NCI-H1436 treated with DMSO at 0.1 percent for 48 hours (cell line): ENCODE measurements at places on chromosomes 12 and 14.

GRCh38 chr12:6828781-6829535, 751 bp downstream of the P3H3 start:
- DNase-seq, result no peak

GRCh38 chr12:52600941-52601481, at the start of gene KRT72:
TSS of gene KRT72 (minus strand) at chr12:52601463. CDS start at chr12:52601452, 11 bp downstream.
- no peak for DNase-seq

- no peak for DNase-seq
These were observed 825.2 kb downstream of the AACS start for GRCh38 chr12:125890366-125890905.

DNA sequence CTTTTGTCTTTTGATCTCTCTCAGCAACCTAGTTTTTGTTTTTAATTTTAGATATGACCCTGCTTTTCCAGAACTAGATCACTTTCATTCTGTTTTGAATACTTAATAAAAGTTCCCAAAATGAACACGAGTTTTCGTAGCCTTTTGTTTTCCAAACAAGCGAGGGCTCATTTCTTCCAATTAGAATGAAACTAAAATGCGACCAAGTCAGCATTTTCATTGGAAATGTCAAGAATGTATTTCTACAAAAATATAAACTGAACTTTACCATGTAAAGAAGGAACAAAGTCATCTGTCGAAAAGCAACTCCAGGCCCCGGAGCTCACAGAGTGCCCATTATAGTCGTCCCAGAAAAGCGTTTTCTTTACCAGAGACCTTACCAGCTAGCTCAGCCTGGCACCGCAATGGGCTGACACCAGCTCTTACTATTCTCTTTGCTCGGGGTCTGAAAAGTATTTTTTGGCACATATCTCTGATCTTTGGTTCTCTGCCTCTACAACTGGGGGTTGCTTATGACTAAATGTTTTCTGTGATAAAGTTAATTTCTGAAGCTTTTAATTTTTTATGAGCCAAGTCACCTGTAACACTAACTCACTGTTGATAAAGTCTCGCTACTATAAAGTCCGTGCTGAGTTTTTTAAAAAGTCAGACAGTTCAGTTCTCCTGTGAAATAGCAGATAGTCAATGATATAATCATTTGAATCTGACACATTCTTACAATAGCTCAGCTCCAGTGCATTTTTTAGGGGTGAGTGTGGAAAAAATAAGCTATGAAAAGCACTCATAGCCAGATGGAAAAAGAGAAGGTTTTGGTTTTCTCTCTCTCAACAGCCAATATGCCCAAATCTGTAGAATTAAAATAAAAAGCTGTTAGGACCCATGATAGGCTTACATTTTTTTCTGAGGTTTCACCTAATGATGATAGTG, 43.4 kb downstream of the SAMD4A start:
- DNase-seq, result no peak

DNA sequence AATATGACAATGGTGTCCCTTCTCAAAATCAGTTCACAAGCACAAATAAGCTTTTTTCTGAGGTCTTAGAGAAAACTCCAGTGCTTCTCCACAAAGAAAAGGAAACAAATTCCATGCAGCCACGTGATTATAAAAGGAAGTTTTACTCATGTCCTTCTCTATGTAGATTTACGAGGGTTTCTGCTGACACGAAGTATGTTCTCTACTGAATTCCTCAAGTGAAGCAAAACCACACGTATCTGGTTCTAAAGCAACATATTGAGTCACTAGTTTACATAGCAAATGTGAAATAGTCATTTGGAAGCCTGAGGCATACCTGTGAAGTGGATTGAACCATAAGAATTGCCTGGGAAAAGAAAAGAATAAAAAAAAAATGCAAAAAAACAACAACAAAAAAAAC, 31.9 kb downstream of the BMP4 start:
- DNase-seq, result no peak

- DNase-seq, result no peak
These were observed 9.6 kb downstream of the ARF3 start for GRCh38 chr12:48947727-48948126.

DNA sequence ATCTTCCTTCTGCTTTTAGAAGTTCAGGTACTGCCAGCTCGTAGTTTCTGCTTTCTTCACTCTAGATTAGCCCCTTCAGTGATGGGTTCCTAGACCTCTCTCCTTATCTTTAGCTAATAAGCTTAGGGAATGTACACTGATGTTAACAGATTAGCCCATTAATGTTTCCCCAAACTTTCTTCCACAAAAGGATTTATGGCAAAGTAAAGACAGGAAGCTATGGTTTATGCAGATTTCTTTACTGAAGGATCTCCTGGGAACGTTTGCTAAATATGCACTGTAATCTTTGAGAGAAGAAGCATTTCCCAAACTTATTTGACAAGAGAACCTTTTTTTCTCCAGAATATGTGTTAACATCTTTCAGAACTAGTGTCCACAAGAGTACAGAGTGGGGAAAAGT, 4.2 kb downstream of the SOCS4 start:
- DNase-seq, result no peak

GRCh38 chr12:40202095-40203059, 22.4 kb upstream of the LRRK2 start:
- DNase-seq, result no peak

GRCh38 chr12:113874999-113875561, 91.0 kb downstream of the RBM19 start:
- no peak for DNase-seq

DNA sequence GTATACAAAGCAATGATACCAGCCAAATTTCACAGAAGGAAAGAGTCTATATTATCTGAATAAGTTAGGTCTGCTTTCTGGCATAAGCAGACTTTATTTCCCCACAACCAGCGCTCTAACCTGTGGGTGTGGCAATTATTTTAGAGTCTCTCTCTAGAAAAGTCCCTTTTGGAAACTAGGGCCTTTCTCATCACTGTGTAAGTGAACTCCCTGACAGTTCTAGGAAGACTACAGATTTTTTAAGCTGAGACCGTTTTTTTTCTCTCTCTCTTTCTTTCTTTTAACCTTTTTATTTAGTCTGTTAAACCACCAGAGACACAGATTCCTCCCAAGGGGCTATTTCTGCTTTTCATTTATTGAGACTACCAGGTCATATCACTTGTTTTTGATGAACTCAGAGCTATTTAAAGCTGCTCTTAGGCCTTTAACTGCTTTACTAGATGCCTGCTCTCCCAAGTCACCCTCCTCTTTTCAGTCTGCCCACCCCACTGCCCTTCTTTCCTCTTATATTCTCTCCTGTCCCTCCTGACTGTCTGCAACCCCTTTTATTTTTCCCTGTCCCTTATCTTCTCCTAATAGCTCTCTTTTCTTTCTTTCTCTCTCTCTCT, 69.2 kb upstream of the ARHGAP5 start:
- DNase-seq, result no peak

DNA sequence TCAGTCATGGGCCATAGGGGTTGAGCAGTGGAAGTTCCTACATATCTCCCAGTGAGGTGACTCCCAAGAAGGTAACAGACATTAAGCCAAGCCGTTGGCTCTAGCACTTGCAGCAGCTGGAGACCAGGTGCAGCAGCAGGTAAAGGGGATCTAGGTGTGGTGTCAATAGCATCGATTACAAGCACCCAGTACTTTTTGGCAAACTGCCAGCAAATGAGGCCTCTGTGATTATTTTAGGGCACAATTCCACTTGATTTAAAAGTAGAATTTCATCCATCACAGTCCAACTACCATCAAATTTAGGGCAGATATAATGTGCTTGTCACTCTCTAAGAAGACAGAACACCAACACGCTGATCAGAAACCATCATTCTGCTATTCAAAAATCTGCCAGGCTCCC, 224.1 kb upstream of the EGLN3 start:
- DNase-seq, result no peak

GRCh38 chr12:15488481-15488880, 166.2 kb downstream of the PTPRO start:
- DNase-seq, result no peak

- no peak for DNase-seq
These were observed 407.0 kb downstream of the MED13L start for GRCh38 chr12:115870510-115870909.

DNA sequence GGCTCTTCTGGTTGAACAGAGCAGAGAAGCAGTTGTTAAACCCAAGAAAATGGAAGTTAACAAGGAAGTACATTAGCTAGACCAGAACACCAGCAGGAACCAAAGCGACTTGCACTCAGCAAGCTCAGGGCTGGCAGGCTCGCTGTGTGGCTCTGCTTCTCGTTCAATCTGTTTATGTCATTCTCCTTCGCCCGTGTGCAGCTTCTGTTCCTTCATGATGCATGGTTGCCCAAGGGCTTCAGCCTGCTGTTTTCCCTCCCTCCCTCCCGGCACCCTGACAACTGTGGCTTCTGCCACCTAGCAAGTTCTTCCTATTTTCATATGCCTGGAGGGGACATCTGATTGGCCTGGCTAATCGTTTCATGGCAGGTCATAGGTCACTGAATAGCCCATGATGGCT, 25.3 kb downstream of the PIGH start:
- no peak for DNase-seq

- DNase-seq, result no peak
These were observed 58.8 kb downstream of the APPL2 start for GRCh38 chr12:105177208-105177607.

GRCh38 chr12:70070494-70071007, 172.7 kb upstream of the CNOT2 start:
- no peak for DNase-seq

DNA sequence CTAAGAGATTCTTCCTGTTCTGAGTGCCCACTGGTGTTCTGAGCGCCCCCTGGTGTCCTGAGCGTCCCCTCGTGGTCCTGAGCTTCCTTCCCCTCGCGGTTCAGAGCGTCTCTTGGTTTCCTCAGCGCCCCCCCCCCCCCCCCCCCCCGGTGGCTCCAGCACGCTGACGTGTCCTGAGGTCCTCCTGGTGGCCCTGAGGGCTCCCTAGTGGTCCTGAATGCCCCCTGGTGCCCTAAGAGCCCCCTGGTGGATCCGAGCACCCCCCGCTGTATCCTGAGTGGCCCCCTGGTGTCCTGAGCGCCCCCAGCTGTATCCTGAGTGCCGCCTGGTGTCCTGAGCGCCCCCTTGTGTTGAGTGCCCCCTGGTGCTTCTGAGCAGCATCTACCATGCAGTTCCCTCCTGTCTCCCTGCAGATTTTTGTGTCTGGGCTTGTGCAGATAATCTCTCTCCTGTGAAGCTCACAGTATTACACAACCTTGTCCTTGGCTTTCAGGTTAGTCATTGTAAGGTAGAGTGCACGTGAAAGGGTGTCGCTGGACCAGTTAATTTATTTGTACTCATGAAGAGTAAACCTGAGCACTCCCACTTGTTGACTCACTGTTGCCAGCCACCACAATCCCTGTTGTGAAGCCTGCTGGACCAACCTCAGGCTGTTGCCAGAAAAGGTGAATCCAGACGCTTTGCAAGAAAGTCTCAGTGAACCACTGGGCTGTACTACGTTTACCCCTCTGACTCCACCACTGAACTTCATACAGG, 1168.4 kb downstream of the TMEM121 start:
- no peak for DNase-seq

GRCh38 chr14:90275458-90275814, 19.1 kb downstream of the PSMC1 start:
- no peak for DNase-seq

DNA sequence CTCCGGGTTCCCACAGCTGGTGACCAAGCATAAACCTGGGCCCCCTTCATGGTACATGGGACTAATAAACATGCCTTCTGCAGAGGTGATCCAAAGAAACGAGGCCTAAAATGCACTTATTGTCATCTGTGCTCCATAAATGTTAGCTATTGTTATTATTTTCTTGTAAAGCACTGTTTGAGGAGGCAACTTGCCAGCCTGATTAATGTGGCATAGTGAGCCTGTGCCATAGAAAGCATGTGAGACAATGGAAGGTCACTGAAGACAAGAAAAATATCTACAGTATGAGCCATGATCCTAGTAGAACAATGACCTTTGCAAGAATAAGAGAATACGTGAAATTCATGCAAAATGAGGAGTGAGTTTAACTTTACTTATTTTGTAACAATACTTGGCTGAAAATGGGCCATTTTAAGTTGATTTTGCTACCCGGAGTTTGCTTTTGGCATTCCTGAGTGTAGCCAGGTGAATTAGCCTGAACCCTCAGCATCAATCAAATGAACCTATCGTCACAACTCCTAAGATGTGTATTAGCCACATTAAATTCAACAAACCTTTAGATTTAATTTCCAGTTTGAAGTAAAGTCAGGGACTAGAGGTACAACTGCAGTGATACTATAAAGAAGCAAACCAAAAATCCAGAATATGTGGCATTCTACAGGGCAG, 52.2 kb downstream of the CPM start:
- DNase-seq, result no peak

- no peak for DNase-seq
These were observed 16.0 kb downstream of the EIF2B2 start for GRCh38 chr14:75018694-75019093.
